Ascending aorta (tissue), 2 donors: ENCODE measurements at places on chromosomes 11 and 22.

GRCh38 chr11:19957294-19957943 lies 202.9 kb downstream of the DBX1 start:
- peaks cover 58% of the 10 kb centered on the region for H3K4me1 ChIP-seq
- H3K4me3 ChIP-seq: no peak overlapping the region
- H3K27ac ChIP-seq: peak overlapping the region; percentile 55
- no peak for DNase-seq
- H3K36me3 ChIP-seq: peaks cover 4% of the 10 kb centered on the region

DNA sequence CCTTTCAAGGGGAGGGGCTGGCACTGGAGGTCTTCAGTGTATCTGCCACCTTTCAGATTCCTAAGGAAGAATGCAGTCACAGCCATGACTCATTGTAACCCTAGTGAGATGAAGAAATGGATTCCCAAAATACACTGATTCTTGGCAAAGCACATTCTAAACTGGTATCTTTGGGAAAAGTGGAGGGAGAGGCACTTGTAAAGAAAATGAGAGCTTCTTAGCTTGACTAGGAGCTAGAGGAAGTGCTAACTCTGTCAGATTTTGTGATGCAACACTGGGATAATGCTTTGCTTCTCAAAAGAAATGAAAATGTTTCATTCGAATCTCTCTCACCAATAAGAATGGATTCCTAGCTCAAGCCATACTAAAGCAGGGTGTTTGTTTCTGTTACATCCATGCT lies 14.3 kb downstream of the NRIP3 start:
- no peaks in the 10 kb centered on the region for H3K27me3 ChIP-seq
- H3K4me3 ChIP-seq: no peak overlapping the region
- H3K4me1 ChIP-seq: no peaks in the 10 kb centered on the region
- DNase-seq: no peak
- no peaks in the 10 kb centered on the region for H3K36me3 ChIP-seq

DNA sequence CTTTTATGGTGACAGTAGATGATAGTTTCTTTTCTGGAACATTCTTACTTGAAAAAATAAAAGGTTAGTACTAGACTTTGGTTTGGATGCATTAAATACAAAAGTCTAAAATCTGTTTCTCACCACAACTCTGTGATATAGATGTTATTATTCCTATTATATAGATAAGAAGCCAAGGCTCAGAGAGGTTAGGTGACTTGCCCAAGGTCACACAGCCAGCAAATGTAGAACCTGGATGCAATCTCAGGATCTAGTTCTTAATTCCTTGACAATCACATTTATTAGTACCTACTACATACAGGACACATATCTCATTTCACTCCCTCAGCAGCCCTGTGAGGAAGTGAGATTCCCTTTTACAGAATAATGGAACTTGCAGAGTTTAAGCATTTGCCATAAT lies 26.3 kb upstream of the SMCO4 start:
- no peaks in the 10 kb centered on the region for H3K36me3 ChIP-seq
- H3K4me1 ChIP-seq: no peaks in the 10 kb centered on the region
- no peak overlapping the region for H3K4me3 ChIP-seq
- no peaks in the 10 kb centered on the region for H3K27me3 ChIP-seq
- no peak overlapping the region for H3K27ac ChIP-seq
- DNase-seq: no peak

- DNase-seq: no peak
- no peak overlapping the region for H3K27ac ChIP-seq
- no peaks in the 10 kb centered on the region for H3K27me3 ChIP-seq
- H3K4me1 ChIP-seq: no peaks in the 10 kb centered on the region
- no peak overlapping the region for H3K4me3 ChIP-seq
Measured at GRCh38 chr11:82815406-82815805, 81.7 kb upstream of the FAM181B start.

DNA sequence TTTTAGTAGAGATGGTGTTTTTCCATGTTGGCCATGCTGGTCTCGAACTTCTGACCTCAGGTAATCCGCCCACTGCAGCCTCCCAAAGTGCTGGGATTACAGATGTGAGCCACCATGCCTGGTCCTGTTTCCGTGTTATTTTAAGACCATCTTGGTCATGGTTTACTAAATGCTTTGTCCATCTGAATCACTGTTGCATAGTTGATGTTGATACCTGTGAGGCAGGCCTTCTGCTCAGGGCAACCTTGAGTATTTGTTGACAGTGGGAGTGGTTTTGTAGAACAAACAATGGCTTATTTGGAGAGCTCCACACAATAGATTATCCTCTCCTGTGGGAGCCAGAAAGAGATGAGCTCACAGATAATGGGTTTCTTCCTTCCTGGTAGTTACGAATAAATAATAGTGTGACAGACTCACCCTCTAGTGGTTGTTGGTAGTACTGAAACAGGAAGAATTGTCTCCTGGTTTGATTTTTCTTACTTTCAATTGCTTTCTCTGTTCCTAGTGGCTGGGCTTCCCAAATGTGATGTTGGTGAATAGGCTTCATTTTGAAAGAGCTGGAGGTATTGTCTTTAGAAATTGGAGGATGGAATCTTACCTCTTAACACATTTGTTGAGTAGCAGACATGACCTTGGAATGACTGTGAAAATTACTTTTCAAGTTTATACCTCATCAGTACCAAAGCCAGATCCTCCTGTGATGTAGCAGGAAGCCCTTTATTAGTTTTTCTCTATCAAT lies 39.0 kb downstream of the CTNND1 start:
- no peak for DNase-seq
- H3K36me3 ChIP-seq: peaks cover 67% of the 10 kb centered on the region
- no peak overlapping the region for H3K4me3 ChIP-seq
- H3K27ac ChIP-seq: no peak overlapping the region
- H3K27me3 ChIP-seq: no peaks in the 10 kb centered on the region

DNA sequence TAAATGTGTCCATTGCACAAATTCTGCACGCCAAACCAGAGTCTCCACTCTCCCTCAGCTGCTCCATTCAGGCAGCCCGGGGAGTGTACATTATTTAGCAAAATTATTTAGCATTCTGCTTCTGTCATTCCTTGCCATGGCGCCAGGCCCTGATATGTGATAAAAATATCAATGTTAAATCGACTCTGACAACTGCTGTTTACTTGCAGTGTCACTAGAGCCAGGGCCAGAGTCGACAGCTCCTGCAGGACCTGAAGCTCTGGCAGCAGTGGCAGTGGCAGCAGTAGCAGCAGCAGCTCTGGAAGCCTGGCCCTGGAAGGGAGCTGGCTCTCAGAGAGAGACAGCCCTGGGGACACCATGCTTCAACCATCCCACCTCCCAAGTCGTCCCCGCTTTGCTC lies 224.5 kb downstream of the BUD13 start:
- no peaks in the 10 kb centered on the region for H3K36me3 ChIP-seq
- H3K4me3 ChIP-seq: no peak overlapping the region

- H3K4me3 ChIP-seq: no peak overlapping the region
- no peak for DNase-seq
- H3K27ac ChIP-seq: no peak overlapping the region
- no peaks in the 10 kb centered on the region for H3K36me3 ChIP-seq
Measured at GRCh38 chr11:108037636-108038035, 28.9 kb downstream of the CUL5 start.

DNA sequence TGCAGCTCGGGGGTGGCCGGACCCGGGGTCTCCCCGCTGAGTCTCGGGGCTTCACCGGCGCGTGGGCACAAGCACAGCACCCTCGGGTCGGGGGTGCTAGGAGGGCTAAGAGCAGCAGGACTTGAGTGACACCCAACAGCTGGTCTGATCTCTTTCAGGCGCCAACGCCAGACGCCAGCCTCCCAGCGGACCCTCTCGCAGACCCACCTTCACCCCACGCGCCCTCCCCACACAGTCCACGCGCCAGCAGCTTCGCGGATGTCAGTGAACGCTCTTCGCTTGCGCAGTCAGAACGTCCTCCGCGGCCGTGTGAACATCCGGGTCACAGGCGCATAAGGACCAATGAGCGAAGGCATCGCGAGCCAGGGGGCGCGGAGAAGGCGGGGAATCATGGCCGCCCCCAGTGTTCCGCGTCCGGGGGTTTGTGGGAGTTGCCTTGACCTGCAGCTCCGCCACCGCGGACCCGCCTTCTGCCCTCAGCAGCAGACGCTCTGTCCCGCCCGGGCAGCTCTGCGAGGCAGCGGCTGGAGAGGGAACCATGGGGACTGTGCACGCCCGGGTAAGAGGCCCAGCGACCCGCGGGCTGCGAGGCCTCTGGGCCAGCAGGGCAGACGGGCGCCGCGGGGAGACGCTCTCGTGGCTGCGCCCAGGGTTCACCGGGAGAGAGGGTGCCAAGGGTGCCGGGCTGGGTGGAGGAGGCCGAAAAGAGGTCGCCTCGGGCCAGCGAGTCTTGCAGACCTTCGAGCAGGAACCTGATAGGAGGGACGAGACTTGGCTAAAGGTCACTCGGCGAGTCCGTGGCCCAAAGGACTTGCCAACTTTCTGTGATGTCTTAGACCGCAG lies at the start of gene SAMM50:
SAMM50 (plus strand) TSS at position 403 of the 843 bp plus-strand sequence; CDS start at position 539, 136 bp downstream.
- peak within 1 kb of the TSS; percentile 89 for H3K4me3 ChIP-seq
- peak; percentile 95 for DNase-seq
- H3K36me3 ChIP-seq: no peaks in the 10 kb centered on the region
- H3K4me1 ChIP-seq: peaks cover 18% of the 10 kb centered on the region
- no peaks in the 10 kb centered on the region for H3K27me3 ChIP-seq

DNA sequence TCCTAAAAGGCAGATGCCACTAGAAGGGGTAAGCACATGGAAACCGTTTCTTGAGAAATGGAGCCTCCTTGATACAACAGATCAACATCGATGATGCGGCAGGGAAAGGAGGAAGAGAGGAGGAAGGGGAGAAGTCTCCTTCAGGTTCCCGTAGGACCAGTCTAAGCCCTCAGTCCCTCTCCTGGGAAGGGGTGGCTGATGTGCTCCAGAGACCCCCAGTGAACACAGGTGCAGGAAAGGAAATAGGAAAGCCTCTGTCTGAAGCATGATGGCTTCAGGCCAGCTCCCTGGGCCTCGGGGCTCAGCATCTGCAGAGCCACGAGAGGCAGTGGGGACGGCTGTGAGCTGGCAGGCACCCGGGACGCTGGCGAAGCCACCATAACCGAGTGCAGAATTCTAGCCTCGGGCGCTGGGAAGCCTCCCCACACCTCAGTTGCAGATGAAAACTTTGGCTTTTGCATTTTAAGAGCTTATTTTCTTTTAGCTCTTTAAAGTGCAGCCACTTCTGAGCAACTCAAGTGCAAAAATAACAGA lies 1.8 kb downstream of the SPATA19 start:
- no peak overlapping the region for H3K4me3 ChIP-seq
- no peaks in the 10 kb centered on the region for H3K36me3 ChIP-seq
- H3K4me1 ChIP-seq: no peaks in the 10 kb centered on the region
- DNase-seq: no peak

- H3K27me3 ChIP-seq: no peaks in the 10 kb centered on the region
- H3K4me3 ChIP-seq: no peak overlapping the region
- no peak overlapping the region for H3K27ac ChIP-seq
- no peaks in the 10 kb centered on the region for H3K4me1 ChIP-seq
- H3K36me3 ChIP-seq: no peaks in the 10 kb centered on the region
Measured at GRCh38 chr11:126628790-126629621, 273.5 kb downstream of the ST3GAL4 start.

DNA sequence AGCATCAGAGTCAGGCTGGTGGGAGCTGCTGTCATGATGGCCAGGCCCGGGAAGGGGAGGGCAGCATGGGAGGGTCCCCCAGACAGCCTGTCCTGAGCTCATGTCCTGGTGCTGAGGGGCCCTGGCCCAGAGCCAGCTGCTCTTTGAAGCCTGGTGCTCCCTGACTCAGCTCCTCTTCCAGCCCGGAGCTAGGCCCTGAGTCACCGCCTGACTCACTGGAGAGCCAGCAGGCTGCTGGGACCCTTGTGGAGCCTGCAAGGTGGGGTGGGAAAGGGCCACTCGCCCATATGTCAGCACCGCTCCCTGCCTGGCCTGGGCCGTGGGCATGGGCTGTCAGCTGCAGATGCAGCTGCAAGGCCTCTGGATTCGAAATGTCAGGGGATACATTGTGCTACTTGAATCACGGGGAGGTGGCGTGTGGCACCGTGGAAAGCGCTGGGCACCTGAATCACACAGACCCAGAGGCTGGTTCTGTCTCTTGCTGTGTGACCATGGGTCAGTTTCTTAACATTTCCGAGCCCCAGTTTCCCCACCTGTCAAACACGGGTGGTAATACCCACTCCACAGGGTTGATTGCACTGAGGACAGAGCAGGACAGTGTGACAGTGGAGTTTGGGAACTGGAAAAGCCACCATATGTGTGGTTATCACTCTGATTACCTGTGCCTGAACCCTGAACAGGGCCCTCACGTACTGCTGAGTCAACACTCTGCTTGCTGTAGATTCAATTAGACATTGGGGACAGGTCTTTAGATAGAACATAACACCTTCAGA lies 4.4 kb downstream of the CACNA1I start:
- H3K27me3 ChIP-seq: no peaks in the 10 kb centered on the region
- no peak overlapping the region for H3K27ac ChIP-seq
- H3K36me3 ChIP-seq: no peaks in the 10 kb centered on the region
- no peak for DNase-seq

DNA sequence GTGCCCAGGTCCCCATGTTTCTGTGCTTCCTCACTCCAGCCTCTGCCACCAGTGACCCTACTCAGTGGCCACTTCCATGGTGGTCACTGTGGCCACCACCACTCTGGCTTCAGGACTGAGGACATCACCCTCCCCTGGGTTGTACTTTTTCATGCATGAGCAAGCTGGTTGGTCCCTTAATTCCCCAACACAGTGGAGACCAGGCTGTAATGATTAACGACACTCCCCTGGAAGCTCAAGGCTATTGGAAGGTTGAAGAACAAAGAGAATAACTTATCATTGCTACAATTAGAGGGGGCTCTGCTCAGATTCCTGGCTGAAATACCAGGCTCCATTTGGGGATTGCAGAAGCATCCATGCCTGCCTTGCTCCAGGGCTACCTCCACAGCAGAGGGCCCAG lies 10.5 kb downstream of the PLAAT4 start:
- no peak overlapping the region for H3K4me3 ChIP-seq
- no peak overlapping the region for H3K27ac ChIP-seq
- H3K4me1 ChIP-seq: no peaks in the 10 kb centered on the region
- peak; percentile 43 for DNase-seq
- H3K27me3 ChIP-seq: no peaks in the 10 kb centered on the region
- H3K36me3 ChIP-seq: no peaks in the 10 kb centered on the region

DNA sequence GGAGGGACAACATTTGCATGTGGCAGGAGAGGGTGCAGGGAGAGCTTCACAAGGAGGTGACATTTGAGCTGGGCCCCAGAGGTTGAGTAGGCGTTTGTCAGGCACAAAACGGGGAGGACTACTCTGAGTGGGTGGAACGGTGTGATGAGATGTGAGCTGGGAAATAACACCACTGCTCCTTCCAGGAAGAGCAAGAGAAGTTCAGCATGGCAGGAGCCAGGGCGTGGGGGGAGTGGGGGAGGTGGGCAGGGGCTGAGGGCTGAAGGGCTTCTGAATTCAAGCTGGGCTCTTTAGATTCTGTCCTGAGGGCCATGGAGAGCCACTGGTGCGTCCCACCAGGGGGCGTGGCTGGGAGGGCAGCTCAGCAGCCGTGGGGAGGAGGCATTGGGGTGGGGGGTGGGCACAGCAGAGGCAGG lies 54.2 kb downstream of the OTOG start:
- H3K4me1 ChIP-seq: no peaks in the 10 kb centered on the region
- no peak for DNase-seq
- H3K27ac ChIP-seq: no peak overlapping the region
- no peak overlapping the region for H3K4me3 ChIP-seq
- no peaks in the 10 kb centered on the region for H3K36me3 ChIP-seq
- no peaks in the 10 kb centered on the region for H3K27me3 ChIP-seq
